ENCODE measurements at places on chromosomes 7 and 10. TPM values are rescaled to one million over a fixed set of nuclear protein-coding genes. Genes with fewer than 3 reads are reported as not detected.

The NPC1L1 gene
- total RNA-seq, result not detected

- H3K4me1 ChIP-seq, result peaks cover 40% of the 10 kb centered on the region
- peaks cover 19% of the 10 kb centered on the region for H3K36me3 ChIP-seq
- no peaks in the 10 kb centered on the region for H3K27me3 ChIP-seq
- DNase-seq, result no peak
Observed at GRCh38 chr7:121394709-121395140, 1.4 kb downstream of the FAM3C start.

The GRID1 gene
- not detected for total RNA-seq

GRCh38 chr10:30038781-30039536, 20.4 kb downstream of the JCAD start:
- no peak for DNase-seq
- peaks cover 5% of the 10 kb centered on the region for H3K4me1 ChIP-seq
- no peak overlapping the region for H3K27ac ChIP-seq
- peaks cover 85% of the 10 kb centered on the region for H3K27me3 ChIP-seq
- H3K36me3 ChIP-seq, result no peaks in the 10 kb centered on the region
- H3K4me3 ChIP-seq, result no peak overlapping the region

GRCh38 chr10:11533328-11533781, 78.1 kb downstream of the USP6NL start:
- H3K27me3 ChIP-seq, result no peaks in the 10 kb centered on the region
- H3K27ac ChIP-seq, result no peak overlapping the region
- peaks cover 28% of the 10 kb centered on the region for H3K4me1 ChIP-seq
- no peak overlapping the region for H3K4me3 ChIP-seq
- no peaks in the 10 kb centered on the region for H3K36me3 ChIP-seq
- no peak for DNase-seq

GRCh38 chr10:128854963-128855362, 612.1 kb upstream of the MGMT start:
- no peaks in the 10 kb centered on the region for H3K27me3 ChIP-seq
- no peaks in the 10 kb centered on the region for H3K4me1 ChIP-seq
- no peak overlapping the region for H3K27ac ChIP-seq
- H3K36me3 ChIP-seq, result no peaks in the 10 kb centered on the region

DNA sequence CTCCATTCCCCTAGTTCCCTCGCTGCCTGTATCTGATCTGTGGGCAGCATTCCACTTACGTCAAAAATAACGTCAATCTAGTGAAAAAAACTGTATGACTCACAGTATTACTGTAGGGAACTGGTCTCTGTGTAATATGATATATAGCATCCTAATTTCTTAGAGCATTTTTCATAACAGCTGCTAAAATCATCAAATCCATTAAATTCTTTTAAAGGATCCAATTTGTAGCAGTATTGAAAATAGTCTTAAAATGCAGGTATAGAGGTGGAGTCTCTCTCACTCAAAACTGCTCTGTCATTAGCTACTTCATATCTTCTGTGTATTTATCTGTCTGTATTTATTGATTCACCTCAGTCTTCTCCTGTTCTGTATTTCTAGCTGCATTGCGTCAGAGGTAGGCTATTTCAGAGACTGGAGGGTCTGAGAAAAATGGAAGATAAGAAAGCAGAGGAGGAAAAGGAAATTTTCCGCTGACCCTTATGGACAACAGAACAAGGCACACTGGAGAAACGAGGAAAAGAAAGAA, 59.9 kb downstream of the PON1 start:
- no peak overlapping the region for H3K27ac ChIP-seq
- H3K27me3 ChIP-seq, result no peaks in the 10 kb centered on the region
- no peak overlapping the region for H3K4me3 ChIP-seq
- no peaks in the 10 kb centered on the region for H3K4me1 ChIP-seq

GRCh38 chr10:19706904-19707303, 109.3 kb upstream of the PLXDC2 start:
- no peaks in the 10 kb centered on the region for H3K27me3 ChIP-seq
- H3K4me1 ChIP-seq, result no peaks in the 10 kb centered on the region
- no peak for DNase-seq

Measured in activated naive CD8-positive, alpha-beta T cell treated with anti-CD3 and anti-CD28 coated beads for 36 hours (primary cell).